ENCODE measurements at places on chromosomes 6 and 20. TPM values are rescaled to one million over a fixed set of nuclear protein-coding genes. Genes with fewer than 3 reads are reported as not detected.

Gene ZBP1
- 0.62 TPM for total RNA-seq

Gene TRIM15
- 0.24 TPM for total RNA-seq

Gene SLC22A3
- total RNA-seq, result not detected

Gene CLDN20
- 0.21 TPM for total RNA-seq

Gene SRSF12
- total RNA-seq, result 0.05 TPM

DNA sequence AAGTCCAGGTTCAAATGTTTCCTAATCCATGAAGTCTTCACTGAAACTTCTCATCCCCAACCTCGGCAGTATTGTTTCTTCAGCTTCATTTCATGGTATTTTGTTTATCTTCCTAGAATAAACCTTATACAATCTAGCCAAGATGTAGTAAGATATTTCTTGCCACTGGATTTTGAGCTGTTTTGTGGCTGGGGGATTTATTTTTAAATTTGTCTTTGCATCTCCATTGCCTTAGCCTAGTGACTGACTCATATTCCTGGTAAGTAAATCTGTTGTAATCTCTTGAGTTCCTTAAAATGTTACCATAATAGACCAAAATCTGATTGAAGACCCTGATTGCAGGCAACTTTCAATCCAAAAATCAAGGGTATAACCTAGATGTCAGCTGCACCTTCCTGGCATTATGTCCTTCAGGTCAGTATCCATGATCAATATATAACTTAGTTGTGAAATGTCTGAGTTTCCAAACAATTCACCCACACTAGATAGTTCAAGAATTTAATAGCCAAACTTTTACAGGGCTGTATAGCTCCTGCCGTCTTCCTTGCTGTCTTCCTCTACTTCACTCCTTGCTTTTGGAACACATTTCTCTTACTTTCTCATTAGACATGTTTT, 4.7 kb upstream of the TRMT11 start:
- H3K27ac ChIP-seq, result no peak overlapping the region
- DNase-seq, result no peak
- H3K36me3 ChIP-seq, result peaks cover 2% of the 10 kb centered on the region
- H3K4me1 ChIP-seq, result no peaks in the 10 kb centered on the region
- no peak overlapping the region for H3K4me3 ChIP-seq

- H3K27ac ChIP-seq, result no peak overlapping the region
- DNase-seq, result no peak
- peaks cover 10% of the 10 kb centered on the region for H3K27me3 ChIP-seq
Observed at GRCh38 chr6:40543146-40543545, 44.0 kb downstream of the LRFN2 start.

- no peaks in the 10 kb centered on the region for H3K36me3 ChIP-seq
- H3K27ac ChIP-seq, result no peak overlapping the region
- no peaks in the 10 kb centered on the region for H3K27me3 ChIP-seq
- H3K4me3 ChIP-seq, result no peak overlapping the region
Observed at GRCh38 chr20:7586481-7586880, 353.8 kb downstream of the HAO1 start.

GRCh38 chr20:51434580-51435247, 107.8 kb downstream of the NFATC2 start:
- H3K27ac ChIP-seq, result peak overlapping the region; percentile 40
- no peak for DNase-seq
- H3K4me3 ChIP-seq, result no peak overlapping the region
- H3K4me1 ChIP-seq, result peaks cover 42% of the 10 kb centered on the region
- H3K27me3 ChIP-seq, result no peaks in the 10 kb centered on the region

GRCh38 chr6:7041511-7042026, 66.2 kb upstream of the RREB1 start:
- H3K27ac ChIP-seq, result no peak overlapping the region
- H3K36me3 ChIP-seq, result no peaks in the 10 kb centered on the region
- peaks cover 37% of the 10 kb centered on the region for H3K27me3 ChIP-seq

GRCh38 chr6:31768363-31769257, 6.2 kb downstream of the SAPCD1 start:
- H3K36me3 ChIP-seq, result peaks cover 19% of the 10 kb centered on the region
- peaks cover 23% of the 10 kb centered on the region for H3K4me1 ChIP-seq
- H3K4me3 ChIP-seq, result no peak overlapping the region
- DNase-seq, result no peak
- no peaks in the 10 kb centered on the region for H3K27me3 ChIP-seq
- no peak overlapping the region for H3K27ac ChIP-seq

DNA sequence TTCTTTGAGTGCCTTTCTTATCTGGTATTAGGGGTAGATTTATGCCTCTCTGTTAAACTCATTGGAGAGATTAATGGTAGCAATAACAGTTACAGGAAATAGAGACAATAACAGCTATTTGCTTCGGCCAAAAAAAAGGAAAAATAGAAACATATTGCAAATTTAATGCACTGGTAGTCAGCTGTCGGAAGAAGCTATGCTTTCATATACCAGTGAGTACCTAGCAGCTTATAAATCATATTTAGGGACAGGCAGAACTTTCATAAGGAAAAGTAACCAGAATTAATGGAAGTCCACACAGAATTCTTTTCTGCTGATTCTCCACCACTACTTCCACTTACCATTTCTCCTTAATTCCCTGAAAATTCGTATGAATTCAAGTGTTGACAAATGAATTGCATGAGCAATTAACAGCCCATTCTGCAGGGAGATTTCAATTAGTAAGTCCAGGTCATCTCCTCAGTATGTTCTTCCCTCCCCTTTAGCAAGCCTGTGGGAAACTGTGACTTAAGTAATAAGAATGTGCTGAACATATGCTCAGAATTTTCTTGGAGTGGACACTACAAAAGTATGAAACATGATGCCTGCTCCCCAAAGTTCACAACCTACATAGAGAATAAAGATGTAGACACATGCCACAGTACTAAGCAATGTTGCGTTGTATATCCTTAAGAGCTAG, 196.7 kb upstream of the KCNQ5 start:
- H3K36me3 ChIP-seq, result no peaks in the 10 kb centered on the region
- H3K4me1 ChIP-seq, result no peaks in the 10 kb centered on the region
- peaks cover 2% of the 10 kb centered on the region for H3K27me3 ChIP-seq

DNA sequence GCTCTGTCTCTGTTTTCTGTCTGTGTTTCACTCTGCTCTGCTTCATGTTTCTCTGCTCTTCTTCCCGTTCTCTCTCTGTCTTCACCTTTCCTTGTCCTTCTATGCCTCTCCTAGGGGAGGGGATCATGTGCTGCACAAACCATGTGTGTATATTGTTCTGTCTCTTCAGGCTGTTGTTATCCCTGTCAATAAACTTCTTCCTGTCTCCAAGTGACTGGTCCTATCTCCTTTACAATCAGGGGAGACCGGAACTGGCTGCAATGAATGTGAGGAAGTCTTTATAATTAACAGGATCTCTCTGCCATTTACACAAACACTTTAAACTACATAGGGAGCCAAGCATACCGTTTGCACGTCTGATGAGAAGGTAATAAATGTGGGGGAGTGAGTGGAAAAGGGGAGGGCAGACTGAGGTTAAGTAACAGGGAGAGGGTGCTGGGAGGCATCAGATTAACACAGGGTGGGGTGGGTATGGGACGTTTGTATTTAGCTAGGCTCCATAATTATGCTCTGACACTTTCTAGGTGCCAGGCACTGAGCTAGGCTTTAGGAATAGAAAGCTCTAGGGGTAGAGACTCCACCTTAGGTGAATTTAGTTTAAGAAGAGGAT, 626.1 kb downstream of the DHX35 start:
- no peaks in the 10 kb centered on the region for H3K27me3 ChIP-seq
- H3K4me1 ChIP-seq, result no peaks in the 10 kb centered on the region
- H3K36me3 ChIP-seq, result no peaks in the 10 kb centered on the region
- no peak overlapping the region for H3K27ac ChIP-seq
- H3K4me3 ChIP-seq, result no peak overlapping the region
- DNase-seq, result no peak

DNA sequence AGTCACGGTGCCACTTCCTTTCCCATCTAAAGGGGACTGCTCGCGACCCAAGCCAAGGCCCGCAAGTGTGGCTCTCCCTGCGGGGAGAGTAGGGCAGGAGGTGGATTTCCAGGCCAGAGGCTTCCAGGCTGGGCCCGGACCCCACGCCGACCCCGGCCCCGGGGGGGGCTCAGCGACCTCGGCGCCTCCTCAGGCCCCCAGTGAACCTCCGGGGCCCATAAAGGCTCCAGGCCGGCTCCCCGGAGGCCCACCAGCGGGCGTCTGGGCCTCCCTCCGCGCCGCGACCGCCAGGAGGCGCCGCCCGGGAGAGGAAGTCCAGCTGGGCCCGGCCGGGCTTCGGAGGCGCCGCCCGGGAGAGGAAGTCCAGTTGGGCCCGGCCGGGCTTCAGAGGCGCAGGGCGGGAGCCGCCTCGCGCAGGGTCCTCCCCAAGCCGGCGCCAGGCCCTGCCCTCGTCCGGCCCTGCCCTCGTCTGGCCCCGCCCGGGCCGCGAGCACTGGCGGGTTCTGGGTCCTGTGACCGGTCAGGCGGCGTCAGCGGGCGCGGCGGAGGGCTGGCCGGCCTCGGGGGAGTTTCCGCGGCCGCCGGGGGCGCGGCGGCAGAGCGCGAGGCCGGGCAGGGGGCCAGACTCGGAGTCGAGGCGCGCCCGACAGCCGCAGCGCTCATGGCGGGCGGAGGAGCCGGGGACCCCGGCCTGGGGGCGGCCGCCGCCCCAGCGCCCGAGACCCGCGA, at the start of gene RAB32:
RAB32 (plus strand) TSS at position 623 of the 729 bp plus-strand sequence; CDS start at position 662, 39 bp downstream.
- H3K27me3 ChIP-seq, result peaks cover 39% of the 10 kb centered on the region
- peak within 1 kb of the TSS; percentile 79 for H3K4me3 ChIP-seq
- no peaks in the 10 kb centered on the region for H3K36me3 ChIP-seq
- DNase-seq, result peak; percentile 71

GRCh38 chr6:818196-818595, 125.3 kb upstream of the EXOC2 start:
- no peak for DNase-seq
- peaks cover 18% of the 10 kb centered on the region for H3K4me1 ChIP-seq
- peak overlapping the region; percentile 52 for H3K4me3 ChIP-seq
- H3K36me3 ChIP-seq, result no peaks in the 10 kb centered on the region
- H3K27me3 ChIP-seq, result peaks cover 16% of the 10 kb centered on the region

DNA sequence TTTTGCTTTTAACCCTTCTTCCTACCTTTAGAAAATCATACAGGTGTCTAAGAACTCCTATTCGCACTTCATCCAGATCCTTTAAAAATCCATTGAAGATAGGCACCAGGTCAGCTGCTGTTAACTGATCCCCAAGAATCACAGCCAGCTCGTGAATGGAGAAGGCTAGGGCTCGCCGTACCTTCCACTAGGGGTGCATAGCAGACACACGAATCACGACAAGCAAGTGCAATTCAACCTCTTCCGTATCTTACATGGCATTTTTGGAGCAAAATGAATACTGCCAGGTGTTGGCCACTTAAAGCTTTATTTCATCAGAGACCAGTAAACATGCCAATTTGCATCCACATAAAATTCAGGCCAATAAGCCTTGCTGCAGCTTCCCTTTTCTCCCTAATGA, 10.8 kb upstream of the ANKRD60 start:
- H3K4me3 ChIP-seq, result no peak overlapping the region
- DNase-seq, result no peak
- no peaks in the 10 kb centered on the region for H3K27me3 ChIP-seq
- H3K27ac ChIP-seq, result peak overlapping the region; percentile 19
- peaks cover 23% of the 10 kb centered on the region for H3K4me1 ChIP-seq

DNA sequence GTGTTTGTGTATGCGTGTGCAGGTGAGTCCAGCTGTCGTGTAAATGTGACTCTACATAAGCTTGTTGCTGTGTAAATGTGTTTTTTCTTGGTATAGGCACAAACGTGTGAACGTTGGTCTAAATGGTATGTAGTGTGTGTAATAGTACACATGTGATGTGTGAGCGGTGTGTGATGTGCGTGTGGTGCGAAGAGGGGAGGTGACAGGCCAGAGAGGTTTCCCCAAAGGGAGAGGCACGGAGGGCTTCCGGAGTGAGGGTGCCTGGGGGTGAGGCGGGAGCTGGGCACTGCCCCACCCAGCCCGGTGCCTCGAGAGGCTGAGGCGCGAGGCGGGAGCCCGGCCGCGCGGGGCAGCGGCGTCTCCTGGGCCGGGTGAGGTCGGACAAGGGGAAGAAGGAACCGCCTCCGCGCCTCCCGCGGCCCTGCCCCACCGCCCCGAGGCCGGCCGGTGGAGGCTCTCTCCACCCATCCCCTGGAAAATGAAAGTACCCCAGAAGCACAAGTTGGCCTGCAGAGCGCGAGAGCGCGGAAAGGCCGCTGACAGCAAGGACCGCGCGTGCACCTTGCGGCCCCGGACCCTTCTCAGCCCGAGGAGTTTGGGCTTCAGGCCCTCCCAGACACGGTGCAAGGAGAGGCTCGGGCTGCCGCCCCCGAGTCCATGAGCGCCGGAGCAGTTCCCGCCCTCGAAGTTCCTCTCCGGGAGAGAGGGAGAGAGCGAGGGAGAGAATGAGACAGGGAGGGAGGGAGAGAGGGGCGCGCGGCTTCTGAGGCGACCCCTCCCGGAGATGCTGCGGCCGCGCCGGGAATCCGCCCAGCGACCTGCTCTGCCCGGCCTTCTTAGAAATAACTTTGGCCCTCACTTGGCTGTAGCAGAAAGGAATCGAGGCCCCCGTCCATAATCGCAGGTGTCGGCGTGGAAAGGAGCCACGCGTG, 43.2 kb upstream of the OSTM1 start:
- peaks cover 9% of the 10 kb centered on the region for H3K36me3 ChIP-seq
- DNase-seq, result peak; percentile 80
- H3K27ac ChIP-seq, result no peak overlapping the region
- H3K27me3 ChIP-seq, result peaks cover 89% of the 10 kb centered on the region
- H3K4me1 ChIP-seq, result peaks cover 42% of the 10 kb centered on the region
- peak overlapping the region; percentile 78 for H3K4me3 ChIP-seq

GRCh38 chr20:54624706-54625390, 149.5 kb downstream of the DOK5 start:
- H3K36me3 ChIP-seq, result no peaks in the 10 kb centered on the region
- no peaks in the 10 kb centered on the region for H3K4me1 ChIP-seq
- no peak overlapping the region for H3K4me3 ChIP-seq
- no peaks in the 10 kb centered on the region for H3K27me3 ChIP-seq
- no peak for DNase-seq
- H3K27ac ChIP-seq, result no peak overlapping the region

DNA sequence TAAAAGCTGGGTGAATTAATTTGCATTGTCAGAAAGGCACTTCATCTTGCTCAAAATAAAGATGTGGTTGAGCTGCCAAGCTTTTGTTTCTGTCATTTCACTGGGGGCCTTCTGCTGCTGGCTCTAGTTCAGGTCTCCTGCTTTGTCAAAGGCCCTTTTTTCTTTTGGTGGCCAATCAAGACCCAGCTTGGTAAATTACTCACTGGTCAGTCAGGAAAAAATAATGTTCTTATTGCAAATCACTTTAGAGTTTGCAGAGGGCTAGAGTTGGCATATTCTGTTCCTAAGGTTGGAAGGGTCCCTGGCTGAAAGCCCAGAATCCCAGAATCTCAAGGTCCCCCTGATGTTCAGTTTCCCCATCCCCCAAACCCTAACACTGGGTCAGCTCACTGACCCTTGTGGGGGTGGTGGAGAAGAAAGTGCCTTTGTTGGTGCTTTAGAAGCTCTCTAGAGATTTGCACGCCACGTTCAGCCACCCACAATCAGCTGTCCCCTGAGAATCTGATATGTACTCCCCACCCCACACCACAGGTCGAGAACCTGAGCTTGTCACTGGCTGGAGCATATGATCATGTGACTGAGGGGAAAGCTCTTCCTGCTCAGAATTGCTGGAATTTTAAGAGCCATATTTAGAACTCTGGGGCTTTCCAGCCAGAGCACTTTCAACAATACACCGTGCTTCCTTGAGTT, 21.7 kb upstream of the BNIP5 start:
- H3K27me3 ChIP-seq, result peaks cover 37% of the 10 kb centered on the region
- H3K4me1 ChIP-seq, result peaks cover 31% of the 10 kb centered on the region
- H3K36me3 ChIP-seq, result no peaks in the 10 kb centered on the region
- H3K27ac ChIP-seq, result no peak overlapping the region

GRCh38 chr6:29631860-29632731, 887 bp downstream of the GABBR1 start:
- H3K27me3 ChIP-seq, result peaks cover 38% of the 10 kb centered on the region
- peaks cover 43% of the 10 kb centered on the region for H3K4me1 ChIP-seq
- peaks cover 8% of the 10 kb centered on the region for H3K36me3 ChIP-seq
- H3K27ac ChIP-seq, result peak overlapping the region; percentile 68
- H3K4me3 ChIP-seq, result peak overlapping the region; percentile 94

- H3K36me3 ChIP-seq, result no peaks in the 10 kb centered on the region
- DNase-seq, result peak; percentile 88
- H3K27me3 ChIP-seq, result no peaks in the 10 kb centered on the region
Observed at GRCh38 chr6:142692942-142693341, 252.0 kb downstream of the HIVEP2 start.

Measured in activated CD4-positive, alpha-beta T cell treated with anti-CD3 and anti-CD28 coated beads, Interleukin-2, amount 10 ng/mL, durations not matched to agents 24 days and 14 days (primary cell).